ENCODE measurements at places on chromosomes 3 and 15. TPM values are rescaled to one million over a fixed set of nuclear protein-coding genes. Genes with fewer than 3 reads are reported as not detected.

Gene C3orf49
- not detected for polyA plus RNA-seq

Gene SLC28A1
- not detected for polyA plus RNA-seq

Gene LRTM1
- polyA plus RNA-seq: not detected

DNA sequence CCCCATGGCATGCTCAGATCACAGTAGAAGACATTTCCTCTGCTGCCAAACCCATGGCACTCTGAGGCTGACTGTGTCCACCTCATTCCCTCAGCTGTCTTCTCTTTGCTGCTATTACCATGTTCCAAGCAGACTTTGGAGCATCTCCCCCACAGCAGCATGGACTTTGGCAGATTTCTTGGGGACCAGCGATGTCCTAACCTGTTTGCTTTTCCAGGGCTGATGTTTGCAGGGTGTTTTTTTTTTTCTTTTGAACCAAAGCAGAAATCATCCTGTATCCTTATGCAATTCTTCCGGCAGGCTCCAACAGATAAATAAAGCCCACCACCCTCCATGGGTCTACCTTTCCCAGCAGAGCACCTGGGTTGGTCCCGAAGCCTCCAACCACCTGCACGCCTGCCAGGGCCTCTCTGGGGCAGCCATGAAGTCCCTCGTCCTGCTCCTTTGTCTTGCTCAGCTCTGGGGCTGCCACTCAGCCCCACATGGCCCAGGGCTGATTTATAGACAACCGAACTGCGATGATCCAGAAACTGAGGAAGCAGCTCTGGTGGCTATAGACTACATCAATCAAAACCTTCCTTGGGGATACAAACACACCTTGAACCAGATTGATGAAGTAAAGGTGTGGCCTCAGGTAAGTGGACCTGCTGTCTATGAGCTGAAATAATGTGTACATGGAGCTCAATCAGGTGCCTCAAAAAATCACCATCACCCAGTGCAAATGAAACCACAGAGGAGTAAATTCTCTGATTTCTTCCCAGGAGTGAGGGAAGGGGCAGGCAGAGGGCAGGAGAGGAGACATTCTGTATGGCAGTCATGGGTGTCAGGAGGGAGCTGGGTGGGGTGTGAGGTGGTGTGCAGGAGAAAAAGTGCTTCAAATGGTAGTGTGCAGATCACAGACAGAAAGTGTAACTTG lies at the start of gene AHSG:
TSS of gene AHSG (plus strand) at position 340 of the 916 bp plus-strand sequence. CDS start at position 422, 82 bp downstream.
- no peak for DNase-seq

GRCh38 chr3:16675805-16676204 lies 70.6 kb upstream of the DAZL start:
- DNase-seq: no peak

DNA sequence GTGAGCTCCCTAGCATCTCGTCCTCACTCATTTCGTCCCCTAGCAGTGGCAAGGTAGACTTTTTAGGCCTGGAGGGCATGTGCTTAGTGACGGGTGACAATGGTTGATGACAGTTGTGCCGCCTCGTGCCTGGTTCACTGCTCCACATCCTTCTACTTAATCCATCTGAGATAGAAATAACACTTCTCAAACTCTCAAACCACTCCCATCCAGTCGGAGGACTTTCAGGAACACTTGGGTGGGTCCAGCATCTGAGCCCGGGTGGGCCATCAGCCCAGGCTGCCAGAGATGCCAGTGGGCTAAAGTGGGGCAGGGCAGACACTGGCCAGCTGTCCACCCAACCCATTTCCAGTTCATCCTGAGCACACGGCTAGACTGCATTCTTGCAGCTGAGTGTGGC lies 79.7 kb upstream of the SMAD3 start:
- DNase-seq: no peak

GRCh38 chr15:42063122-42063848 lies 31.1 kb downstream of the PLA2G4D start:
- DNase-seq: no peak

DNA sequence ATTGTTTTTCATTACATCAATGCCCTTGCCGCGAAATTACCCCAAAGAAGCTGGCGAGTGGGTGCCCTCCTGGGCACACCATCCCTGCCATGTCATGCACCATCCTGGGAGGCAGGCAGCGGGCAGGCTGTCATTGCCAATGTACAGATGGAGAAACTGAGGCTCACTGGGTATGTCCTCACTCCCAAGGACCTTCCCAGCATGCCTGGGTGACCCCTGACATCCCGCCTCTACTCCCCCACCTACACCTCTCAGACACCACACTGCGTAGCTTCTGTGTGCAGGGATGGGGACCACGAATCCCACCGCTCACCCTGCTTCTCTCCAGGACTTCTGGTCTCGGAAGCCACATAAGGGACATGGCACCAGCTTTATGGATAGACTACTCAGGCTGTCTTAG lies 41.0 kb upstream of the SLC41A3 start:
- no peak for DNase-seq

- DNase-seq: no peak
Observed at GRCh38 chr3:88031642-88032077, 27.1 kb downstream of the CGGBP1 start.

DNA sequence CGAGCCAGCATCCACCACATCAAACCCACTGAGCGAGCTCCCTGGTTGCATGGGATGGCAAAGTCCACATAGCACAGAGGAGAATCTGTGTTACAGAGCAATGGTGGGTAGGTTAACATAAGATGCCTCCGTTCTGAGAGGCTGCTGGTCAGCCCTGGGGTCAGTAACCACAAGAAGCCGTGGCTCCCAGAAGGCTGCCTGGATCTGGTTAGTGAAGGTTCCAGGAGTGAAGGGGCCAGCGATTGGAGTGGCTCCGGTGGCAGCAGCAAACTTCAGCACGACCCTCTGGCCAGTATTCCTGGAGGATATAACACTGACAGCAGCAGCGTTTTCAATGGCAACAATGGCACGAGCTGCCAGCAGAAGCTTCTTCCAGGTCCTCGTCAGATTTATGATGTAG lies 18.4 kb upstream of the PIGZ start:
- no peak for DNase-seq

DNA sequence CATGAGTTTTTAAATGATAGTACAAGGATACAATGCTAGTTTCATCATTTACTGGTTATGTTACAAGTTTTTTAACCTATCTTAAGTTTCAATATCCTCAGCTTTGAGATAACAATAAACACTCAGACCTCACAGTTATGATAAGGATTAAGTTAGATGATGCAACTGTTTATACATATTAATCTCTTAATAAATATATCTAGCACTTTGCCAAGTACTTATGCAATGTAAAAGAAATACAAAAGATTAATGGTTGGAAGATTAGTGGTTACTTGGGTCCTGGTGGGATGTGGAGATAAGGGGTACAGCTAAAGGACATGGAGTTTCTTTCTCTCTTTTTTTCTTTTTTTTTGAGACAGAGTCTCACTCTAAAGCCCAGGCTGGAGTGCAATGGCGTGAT lies 12.0 kb downstream of the SPPL2A start:
- no peak for DNase-seq

DNA sequence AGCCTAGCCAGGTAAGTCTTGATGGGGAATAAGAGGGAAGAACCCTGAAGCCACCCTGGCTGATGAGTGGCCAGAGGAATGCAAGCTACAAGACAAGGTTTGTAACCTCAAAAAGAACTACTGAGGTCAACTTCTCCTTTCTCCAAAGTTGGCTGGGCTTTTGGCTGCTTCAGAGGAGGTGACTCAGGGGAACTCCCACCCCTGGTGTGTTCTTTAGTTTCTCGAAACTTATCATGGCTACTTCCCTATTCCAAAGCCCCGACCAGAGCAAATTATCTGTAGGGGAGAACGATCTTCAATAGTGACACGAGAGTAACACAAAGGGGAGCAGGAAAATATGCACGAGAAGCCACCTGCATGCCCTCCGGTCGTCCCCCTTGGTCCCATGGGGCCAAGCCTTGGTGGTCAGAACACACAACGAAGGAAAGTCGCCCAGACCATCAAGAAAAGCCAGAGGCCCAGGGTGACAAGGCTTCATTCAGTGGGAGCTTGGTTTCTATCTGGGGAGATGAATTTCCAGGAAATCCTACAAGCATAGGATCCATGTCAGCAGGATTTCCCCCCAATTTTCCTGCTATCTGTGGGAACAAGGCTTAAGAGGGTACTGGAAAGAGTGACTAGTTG lies 6.5 kb upstream of the BCL2A1 start:
- DNase-seq: no peak

GRCh38 chr3:192514754-192515663 lies 212.3 kb downstream of the FGF12 start:
- no peak for DNase-seq

DNA sequence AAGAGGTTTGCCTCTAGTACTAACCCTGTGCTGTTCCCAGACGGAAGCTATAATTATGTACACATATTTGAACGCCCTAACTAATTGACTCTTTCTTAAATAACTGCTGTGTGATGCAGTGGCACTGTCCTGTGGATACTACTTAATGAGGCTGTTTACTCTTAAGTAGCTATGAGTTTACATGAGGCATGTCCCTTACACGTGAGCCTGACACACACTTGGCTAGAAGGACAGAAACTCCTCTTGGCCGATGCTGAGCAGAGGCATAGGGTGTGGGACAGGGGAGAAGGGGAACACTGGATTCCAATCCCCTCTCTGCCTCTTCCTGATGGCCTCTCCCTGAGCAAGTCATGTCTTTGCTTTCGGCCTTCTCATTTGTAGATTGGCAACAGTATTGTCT lies 21.9 kb downstream of the EHD4 start:
- DNase-seq: no peak

- no peak for DNase-seq
Observed at GRCh38 chr3:169512991-169513390, 150.5 kb downstream of the MECOM start.

- DNase-seq: no peak
Observed at GRCh38 chr3:16595778-16596177, 9.4 kb downstream of the DAZL start.

DNA sequence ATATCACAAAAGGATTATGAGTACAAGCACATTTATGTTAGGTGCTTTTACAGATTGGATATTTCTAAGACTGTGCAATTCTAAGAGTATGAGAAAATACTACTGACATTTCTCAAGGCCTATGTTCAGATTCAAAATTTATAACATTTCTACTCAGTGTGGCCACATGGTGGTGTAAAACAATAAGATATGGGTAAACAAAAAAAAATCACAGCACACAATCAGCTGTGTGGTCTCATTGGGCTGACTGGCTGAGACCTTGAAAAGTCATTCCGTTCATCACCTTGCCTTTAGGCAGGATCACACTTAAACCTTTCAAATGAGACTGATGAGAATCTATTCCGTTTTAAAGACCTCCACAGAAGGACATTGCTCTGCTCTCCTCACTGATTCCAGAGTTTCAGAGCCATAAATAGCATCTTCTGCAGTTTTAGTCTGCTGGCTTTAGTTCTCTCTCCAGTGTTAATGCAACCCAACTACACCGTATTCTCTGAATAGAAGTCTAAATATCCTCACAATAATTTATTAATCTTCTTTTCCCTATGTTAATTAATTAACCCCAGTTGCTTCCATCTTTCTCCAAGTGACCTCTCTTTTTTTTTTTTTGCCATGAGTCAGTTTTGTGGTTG lies 158.2 kb downstream of the SPATA16 start:
- no peak for DNase-seq

- DNase-seq: no peak
Observed at GRCh38 chr3:12890610-12891390, 49.4 kb upstream of the RPL32 start.
